ENCODE measurements at places on chromosomes 5 and 9.

DNA sequence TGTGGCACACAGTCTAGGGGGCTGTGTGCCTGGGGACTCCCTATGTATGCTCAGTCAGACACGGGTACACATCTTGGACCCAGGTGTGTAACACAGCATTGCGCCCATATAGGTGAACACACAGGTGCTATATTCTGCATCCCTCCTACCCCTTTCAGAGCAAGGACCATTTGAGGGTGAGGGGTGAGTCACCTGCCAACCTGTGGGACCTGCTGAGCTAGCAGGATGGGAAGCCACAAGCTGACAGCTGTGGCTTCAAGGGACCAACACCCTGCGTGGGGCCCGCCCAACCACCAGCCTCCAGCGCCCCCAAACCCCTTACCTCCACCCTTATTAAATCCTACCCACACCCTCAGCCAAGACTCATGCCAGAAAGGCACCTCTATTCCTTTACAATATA is 14.6 kb upstream of the AQP7 start:
- DNase-seq, result no peak

DNA sequence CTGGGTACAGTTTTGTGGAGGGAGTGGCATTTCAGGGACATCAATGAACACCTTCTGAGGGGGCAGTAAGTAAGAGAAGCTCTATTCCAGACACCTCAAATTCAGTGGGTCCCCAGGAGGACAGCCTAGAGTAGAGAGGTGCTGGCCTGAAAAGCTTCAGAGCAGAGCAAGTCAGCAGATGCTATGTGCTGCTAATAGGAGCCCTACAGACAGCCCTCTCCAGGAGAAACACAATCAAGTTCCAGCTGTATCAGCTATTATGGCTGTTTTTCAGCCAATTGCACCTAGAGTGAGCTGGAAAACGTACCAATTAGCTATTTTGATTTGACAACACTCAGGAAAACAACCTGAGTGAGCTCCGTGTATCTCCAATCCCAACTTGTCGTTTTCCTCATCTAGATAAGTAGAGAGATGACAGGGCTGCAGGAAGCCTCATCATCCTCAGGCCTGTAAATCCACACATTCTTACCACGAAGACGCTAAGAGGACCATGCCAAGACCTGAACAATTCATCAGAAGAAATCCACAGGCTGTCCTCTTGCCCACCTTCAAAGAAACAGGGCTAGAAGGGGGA is 104.9 kb downstream of the PIK3R1 start:
- no peak for DNase-seq

- no peak for DNase-seq
Observed at GRCh38 chr9:104082168-104082567, 11.9 kb upstream of the SMC2 start.

- DNase-seq, result no peak
Observed at GRCh38 chr5:141492168-141492885, 3.4 kb downstream of the PCDHGC5 start.

DNA sequence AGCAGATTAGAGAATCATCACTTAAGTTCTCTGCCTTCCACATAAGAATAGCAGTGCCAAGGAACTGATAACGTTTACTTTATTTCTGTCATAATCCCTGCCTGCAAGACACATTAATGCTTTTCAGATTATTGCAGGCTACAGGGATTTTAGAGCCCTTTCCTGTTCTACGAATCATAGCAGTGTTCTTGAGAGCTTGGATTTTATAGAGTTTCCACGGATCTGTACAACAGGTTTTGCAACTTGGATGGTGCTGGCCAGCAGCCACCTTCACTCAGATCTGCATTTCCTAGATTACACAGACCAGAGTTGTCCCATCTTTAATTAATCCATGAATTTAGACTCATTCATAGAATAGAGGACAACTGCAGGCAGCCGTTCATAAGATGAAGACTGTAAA is 38.1 kb downstream of the SLC12A2 start:
- DNase-seq, result no peak

DNA sequence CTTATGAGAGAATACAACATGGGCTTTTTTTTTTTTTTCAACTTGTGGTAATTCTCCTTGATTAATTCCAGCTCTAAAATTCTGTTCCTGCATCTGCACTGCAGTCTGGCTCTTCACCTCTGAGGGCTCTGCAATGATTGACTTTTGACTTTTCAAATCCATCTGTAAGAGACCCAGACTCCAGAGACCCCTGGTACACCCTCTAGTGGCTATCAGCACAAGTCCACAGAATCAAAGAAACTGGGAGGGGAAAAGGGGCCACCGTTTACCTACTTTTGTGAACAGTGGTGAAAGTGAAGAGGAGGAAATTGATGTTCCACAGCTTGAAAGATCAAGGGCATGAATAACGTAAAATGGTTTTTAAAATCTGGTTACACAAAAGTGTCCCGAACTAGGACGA is 151.6 kb downstream of the SLIT3 start:
- no peak for DNase-seq

DNA sequence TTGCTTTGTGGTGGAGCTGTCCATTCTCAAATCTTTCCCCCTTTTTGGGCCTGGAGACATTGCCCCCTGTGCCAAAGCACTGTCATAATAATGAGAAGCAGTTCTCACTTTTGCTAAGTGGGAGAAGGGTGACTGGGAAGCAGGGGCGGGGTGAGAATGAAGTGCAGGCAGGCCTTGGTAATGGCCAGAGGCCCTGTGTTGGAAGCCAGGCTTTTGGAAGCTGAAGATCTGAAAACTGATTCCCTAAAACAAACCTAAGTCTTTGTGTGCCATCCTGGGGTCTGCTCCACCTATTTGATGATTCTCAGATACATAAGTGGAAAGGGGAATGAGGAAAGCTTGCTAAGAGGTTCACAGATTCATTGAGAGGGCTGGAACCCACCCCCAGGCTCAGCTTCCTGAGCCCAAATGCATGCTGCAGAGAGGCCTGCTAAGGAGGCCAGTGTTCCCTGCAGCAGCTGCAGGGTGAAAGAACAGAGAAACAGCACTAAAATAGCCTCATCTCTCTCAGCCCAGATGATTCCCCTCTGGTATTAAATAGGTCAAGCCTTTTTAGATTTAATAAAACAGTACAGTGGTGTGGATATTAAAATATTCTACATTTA is 75.0 kb downstream of the NSG2 start:
- no peak for DNase-seq

- peak; percentile 15 for DNase-seq
Observed at GRCh38 chr5:108753877-108754276, 6.2 kb downstream of the FER start.

DNA sequence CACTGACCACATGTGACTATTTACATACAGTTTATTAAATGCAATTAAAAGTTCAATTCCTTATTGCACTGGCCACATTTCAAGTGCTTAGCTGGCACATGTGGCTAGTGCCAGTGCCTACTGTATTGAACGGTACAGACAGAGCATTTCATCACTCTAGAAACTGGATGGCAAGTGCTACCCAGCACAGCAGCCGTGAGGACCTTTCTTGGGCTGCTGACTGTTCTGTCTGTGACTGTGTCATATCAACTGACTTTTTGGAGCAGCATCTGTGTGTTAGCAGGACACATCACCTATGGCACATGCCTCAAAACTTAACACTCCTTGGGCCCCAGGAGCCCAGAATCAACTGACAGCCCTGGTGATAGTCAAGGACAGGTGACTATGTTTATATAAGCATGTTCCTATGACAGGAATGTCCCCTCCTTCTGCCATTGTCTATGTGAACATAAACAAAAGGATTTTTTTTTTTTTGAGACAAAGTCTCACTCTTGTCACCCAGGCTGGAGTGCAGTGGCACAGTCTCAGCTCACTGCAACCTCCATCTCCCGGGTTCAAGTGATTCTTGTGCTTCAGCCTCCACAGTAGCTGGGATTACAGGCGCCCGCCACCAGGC is 8.9 kb downstream of the IRF1 start:
- no peak for DNase-seq

- DNase-seq, result no peak
Observed at GRCh38 chr9:134477927-134478326, 151.7 kb downstream of the RXRA start.

- DNase-seq, result no peak
Observed at GRCh38 chr9:85040821-85041465, 371.4 kb downstream of the NTRK2 start.

DNA sequence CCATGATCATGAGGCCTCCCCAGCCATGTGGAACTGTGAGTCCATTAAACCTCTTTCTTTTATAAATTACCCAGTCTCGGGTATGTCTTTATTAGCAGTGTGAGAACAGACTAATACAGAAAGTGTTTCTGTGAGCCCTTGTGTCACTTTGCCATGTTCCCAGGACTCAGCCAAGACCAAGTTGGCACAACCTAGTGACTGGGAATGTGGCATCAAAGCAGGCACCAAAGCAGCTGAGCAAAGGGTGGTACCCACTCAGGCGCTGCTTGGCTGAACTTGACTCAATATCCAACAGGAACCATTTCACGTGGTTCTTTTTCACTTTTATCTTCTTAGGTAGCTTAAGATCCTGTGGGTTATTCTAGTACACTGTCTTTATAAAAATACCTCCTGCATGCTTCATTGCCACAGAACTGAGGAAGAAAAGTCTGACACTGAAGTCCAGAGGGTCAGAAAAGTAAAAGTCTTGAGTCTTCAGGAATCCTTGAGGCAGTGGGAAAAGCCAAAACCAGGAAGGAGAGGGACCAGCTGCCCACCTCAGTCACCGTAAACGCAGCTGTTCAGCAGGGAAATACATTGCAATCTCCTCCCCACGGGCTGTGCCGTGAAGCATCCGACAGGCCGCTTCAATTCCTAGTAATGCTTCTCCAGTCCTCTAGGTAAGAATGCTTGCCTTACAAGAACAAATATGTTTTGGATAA is 90.5 kb upstream of the RETREG1 start:
- DNase-seq, result no peak

DNA sequence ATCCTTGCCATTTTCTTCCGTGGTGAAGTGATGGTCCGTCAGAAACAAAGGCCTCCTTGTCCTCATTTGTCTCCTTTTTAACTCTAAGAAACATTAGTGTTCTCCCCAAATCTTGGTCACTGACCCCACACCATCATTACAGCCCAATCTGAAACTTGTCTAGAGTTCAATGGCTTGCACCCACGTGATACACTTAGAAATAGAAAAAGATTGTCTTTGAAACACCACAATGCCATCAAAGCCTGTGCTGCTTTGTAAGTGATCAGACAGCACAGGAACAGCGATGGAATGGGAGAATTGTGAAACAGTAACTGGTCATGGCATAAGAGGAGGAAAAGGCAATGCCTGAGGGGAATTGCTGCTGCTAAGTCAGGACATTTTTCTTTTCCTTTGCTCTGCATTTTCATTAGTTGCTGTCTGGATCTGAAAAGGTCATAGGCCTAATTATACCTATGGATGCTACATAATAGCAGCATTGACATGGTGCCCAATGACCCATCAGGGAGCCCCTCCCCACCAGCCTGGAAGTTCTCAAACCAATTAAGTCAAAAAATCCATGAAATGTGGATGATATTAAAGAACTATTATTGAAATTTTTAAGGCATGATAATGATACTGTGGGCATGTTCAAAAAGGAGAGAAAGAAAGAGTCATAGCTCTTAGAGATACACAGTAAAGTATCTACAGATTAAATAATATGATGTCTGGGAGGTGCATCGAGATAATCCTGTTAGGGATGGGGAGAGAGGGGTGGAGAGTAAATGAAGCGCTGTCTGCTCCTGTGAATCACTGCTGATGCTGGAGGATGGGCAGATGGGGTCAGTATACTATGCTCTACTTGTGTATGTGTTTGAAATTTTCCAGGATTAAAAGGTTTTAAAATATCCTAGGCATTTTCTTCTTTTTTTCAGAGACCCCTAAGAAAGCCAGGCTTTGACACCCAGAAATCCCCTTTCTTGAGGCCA is 83.6 kb downstream of the ENC1 start:
- DNase-seq, result no peak

- no peak for DNase-seq
Observed at GRCh38 chr5:107458322-107458721, 212.4 kb downstream of the EFNA5 start.

DNA sequence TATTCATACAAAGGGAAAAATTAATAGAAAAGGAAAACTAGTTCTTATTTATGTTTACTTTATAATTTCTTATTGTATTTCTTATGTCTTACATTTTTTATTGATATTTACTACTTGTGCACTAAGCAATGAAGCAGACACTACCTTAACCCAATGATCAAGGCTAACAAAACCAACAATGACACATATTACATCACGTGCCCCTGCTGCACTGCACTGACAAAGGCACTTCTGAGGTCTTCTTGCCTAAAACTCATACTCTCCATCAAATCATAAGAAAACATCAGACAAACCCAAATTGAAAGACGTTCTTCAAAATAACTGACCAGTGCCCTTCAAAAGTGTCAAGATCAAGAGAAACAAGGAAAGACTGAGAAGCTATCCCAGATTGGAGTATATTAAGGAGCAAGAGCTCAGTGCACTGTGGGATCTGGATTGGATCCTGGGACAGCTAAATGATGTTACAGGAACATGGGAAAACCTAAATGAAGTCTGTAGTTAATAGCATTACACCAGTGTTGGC is 230.9 kb downstream of the AUH start:
- no peak for DNase-seq

- no peak for DNase-seq
Observed at GRCh38 chr9:38092200-38092524, 23.1 kb upstream of the SHB start.

DNA sequence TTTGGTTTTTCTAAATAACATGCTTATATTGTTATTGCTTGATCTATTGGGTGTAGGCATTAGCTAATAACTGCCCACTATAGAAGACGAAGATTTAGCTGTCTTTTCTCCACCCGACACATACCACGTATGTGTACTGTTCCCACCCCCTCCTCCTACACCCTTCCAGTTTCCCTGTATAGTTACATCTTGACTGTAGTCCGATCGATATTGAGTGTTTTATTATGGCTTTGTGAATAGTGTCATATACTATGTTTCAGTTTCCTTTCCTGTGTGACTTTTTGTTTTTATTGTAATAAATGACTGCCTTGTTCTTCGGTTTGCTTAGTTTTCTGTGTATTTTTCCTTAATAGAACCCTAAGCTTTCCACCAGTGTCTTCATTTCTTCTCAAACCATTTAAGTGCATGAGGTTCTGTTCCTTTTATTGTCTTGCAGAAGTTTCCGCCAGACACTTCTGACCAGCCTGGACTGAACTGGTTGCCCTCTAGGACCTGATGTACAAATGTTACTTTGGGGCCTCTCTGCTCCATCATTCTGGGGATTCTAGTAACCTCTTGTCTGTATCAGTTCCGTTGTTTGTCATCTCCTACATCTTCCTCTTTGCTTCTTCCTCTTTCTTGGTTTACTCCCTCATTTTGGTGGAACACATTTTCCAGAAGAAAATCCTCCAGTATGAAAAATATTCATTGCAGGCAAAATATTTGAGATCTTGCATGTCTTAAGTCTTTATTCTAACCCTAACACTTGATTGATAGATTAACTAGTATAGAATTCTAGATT is 61.8 kb downstream of the PRKACG start:
- no peak for DNase-seq

- DNase-seq, result no peak
Observed at GRCh38 chr5:74290634-74291241, 349.8 kb downstream of the ENC1 start.

GRCh38 chr9:27565696-27566095 is 7.6 kb downstream of the C9orf72 start:
- no peak for DNase-seq

- DNase-seq, result no peak
Observed at GRCh38 chr5:169805527-169805934, 168.5 kb downstream of the DOCK2 start.

Data from HFF-Myc (cell line).